Stimulated activated CD8-positive, alpha-beta memory T cell treated with anti-CD3 and anti-CD28 coated beads, Interleukin-2, amount 100 ng/mL, for 1 hour (primary cell): ENCODE measurements at places on chromosomes 4 and X.

DNA sequence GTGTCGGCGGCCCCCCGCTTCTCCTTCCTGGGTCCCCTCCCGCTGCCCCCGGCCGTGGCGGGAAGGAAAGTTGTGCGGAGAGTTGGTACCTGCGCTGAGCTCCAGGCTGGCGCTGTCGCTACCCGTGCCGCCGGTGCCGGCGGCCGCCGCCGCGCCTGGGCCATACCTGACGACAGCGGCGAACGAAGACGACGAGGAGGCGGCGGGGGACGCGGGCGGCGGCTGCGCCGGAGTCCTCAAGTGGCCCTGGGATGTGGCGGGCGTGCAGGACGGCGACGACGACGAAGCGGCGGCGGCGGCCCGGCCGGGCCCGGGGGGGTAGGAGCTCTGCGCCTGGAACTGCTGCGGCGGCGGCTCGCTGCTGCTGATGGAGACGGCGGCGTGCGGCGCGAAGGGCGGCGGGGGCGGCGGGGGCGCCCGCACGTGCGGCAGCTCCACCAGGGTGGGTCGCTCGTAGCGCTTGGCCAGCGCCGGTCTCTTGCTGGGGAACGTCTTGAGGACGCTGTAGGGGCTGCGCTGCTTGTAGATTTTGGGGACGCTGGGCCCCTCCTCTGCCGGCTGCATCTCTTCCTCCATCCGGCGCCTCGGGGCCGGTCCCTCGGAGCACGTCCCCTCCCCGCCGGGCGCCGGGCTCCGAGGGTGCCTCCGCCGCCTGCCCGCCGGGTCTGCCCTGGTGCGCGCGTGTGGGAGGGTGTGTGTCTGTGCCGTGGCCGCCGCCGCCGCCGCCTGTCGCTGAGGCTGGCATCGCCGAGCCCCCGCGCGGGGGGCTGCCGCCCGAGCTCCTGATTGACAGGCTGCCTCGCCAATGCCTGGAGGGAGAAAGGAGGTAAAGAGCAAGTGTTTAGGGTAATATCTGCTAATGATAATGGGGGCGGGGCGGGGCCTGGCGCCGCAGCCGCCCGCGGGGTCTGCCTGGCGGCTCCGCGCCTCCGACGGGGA, 618 bp downstream of the BEND4 start:
- no peak for DNase-seq

DNA sequence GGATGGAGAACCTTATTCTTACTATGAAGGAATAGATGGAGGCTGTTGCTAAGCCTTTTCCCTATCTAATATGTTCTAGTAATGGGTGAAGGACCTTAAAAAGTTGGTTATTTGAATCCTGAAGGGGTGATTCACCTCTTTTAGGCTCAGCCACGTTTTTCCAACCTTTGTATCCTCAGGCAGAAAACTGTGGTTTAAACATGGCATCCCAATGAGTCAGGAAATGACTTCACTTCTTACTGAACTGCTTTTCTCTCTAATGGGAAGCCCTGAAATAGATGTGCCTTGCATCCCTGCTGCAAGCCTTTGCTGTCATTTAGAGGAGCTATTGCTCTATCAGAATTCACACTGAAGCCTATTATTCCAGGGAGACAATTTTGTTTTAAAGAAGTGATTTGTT, 191.0 kb upstream of the ARX start:
- no peak for DNase-seq

DNA sequence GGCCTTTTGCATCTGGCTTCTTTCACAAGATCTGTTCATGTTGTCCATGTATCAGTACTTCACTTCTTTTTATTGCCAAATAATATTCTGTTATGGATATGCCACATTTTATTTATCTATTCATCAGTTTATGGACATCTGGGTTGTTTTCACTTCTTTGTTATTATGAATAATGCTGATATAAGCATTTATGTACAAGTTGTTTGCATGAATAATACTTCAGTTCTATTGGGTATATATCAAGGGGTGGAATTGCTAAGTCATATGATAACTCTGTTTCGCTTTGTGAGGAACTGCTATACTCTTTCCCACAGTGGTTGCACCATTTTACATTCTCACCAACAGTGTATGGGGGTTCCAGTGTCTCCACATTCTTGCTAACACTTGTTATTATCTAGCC, 190.4 kb downstream of the RBMX2 start:
- DNase-seq = no peak

DNA sequence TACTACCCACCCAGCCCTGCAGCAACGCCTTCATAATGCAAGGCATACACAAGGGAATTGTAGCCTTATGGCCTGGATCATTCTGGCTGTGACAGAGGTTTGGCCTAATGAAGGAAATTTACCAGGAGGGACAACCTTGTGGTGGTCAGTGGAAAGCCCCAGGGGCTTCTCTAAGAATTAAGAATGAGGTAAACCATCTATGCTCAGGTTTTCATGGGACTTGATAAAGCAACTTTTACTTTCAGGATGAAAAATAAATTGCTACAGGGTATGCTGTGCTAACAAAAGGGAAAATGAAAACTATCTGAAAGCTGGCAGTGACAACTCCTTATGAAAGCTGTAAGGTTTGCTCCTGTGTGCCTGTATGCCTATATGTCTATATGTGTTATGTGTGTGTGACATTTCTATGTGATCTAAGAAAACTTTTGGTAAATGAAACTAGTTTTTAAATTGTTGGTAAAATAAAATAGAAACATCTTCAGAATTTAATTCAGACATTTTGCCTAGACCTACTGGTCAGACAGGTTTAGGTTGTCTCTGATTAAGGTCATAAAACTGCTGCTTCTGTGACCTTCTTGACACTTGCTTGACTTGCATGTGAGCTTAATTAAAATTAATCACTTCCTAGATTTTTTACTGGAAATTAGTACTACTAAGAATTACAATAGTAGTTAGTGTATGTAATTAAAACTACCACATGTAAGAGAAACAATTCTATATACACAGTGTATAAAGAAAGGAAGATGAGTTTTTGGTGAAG, 19.9 kb upstream of the TXK start:
- no peak for DNase-seq

DNA sequence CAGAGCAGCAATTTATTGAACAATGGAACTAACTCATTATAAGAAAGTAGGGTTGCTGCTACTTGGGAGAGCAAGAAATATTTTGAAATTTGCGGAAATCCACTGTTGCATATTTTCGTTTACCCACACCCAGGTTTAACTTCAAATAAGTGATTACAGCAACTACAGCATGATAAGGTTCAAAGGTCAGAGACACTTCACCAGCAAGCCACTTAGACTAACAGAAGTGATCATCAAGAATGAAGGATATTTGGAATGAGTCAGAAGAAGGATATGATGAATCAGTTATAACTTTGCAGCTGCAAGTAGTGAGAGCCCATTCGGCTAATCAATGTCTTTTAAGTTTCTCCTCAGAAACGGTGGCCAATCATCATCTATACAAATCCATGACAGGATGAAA, 199.3 kb downstream of the TMA16 start:
- DNase-seq = no peak

- DNase-seq = no peak
These were observed 24.8 kb upstream of the EOLA2 start for GRCh38 chrX:149962859-149963757.

- no peak for DNase-seq
These were observed 903.4 kb downstream of the RAB28 start for GRCh38 chr4:12580787-12581186.

DNA sequence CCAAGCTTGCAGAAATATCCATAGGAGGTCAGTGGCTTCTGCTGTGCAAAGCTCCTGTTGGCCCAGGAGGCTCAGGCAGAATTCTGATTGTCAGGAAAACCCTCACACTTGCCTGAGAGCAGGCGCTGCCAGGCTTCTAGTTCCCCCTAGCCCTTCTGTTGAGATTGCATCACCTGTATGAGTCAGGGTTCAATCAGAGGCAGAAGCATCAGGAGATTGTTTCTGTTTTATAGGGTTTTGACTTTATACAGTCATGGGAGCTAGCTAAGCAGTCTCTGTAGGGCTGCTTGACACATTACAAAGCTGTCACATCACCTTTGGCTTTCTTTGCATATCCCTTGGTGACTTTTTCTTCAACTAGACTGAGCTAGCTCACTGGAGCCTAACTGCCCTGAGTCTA, 27.8 kb downstream of the DIPK2B start:
- DNase-seq = no peak

- DNase-seq = no peak
These were observed 72.4 kb downstream of the DCLK2 start for GRCh38 chr4:150150629-150151062.

- DNase-seq = no peak
These were observed 537.5 kb downstream of the BCOR start for GRCh38 chrX:39560271-39560670.

- no peak for DNase-seq
These were observed 36.0 kb downstream of the SLC9A7 start for GRCh38 chrX:46722742-46723568.

GRCh38 chr4:14667624-14668151, 334.6 kb upstream of the CPEB2 start:
- DNase-seq = no peak

- no peak for DNase-seq
These were observed 27.5 kb downstream of the TSPAN5 start for GRCh38 chr4:98630737-98631454.

GRCh38 chrX:13082206-13083065, 38.0 kb upstream of the FAM9C start:
- DNase-seq = no peak

DNA sequence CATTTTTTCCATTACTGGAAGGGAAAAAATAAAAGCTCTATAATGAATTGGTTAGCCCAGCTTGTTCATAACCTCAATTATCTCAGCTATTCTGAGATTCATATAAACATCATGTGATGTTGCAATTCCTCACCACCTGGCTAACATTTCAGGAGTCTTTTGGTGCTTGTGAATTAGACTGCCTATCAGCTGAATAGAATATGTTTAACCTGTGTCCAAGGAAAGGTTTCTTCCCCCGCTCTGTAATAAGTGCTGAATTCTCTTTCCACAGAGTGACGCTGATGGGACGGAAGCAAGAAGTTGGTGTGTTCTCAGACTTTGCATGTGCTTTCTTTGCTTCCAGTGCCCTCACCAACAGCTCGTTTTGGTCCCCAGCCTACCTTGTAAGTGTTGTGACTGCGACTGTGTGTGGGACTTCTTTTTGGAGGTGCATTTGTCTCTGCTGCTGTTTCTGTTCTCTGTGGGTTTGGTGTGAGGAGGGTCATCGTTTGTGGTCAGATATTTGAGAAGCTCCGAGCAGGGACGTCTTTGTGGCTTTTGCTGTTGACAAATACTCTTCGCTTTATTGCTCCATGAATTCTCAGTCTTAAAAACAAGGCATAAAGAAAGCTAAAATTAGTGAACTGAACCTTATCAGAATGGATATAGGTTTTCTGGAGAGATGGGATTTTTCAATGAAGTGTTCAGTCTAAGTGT, 61.7 kb downstream of the PPARGC1A start:
- no peak for DNase-seq

DNA sequence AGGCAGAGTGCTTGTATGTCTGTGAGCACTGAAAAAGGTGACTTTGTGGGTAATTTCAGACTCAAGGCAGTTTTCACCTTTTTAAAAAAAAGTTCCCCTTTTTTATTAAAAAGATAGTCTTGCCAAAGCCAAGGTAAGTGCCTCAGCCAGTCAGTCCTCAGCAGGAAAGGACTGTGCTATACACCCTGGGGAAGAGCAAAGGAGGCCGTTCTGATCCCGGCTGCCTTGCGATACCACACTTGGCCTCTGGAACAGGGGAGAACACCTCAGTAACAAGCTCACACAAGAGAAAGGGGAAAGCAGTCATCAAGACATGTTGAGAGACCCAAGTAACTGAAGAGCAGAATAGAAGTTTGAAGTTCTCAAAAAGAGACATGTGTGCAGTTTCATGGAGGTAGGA, 541.7 kb downstream of the BCOR start:
- DNase-seq = no peak

- DNase-seq = no peak
These were observed 97.1 kb upstream of the FAM9B start for GRCh38 chrX:9131066-9131465.

DNA sequence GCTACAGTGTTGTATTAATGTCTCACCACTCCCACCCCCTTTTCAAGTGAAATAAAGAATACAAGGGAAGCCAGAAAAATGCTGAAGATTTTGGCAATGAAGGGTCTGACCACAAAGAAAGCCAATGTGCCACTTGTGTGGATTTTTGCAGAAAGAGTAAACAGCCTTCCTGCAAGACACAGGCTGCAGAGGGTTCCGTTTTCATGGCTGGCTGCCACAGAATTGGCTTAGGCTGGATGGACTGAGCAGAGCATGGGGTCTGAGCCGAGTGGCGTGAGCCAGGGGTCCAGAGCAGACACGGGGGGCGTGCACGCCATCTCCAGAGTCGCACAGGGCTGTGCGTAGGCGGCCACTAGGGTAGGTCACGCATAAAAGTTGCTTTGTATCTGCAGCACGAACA, 69.2 kb downstream of the MTNR1A start:
- DNase-seq = no peak

GRCh38 chr4:186347743-186348142, 81.8 kb downstream of the F11 start:
- no peak for DNase-seq

GRCh38 chr4:172881645-172882044, 287.0 kb upstream of the GALNT7 start:
- no peak for DNase-seq

DNA sequence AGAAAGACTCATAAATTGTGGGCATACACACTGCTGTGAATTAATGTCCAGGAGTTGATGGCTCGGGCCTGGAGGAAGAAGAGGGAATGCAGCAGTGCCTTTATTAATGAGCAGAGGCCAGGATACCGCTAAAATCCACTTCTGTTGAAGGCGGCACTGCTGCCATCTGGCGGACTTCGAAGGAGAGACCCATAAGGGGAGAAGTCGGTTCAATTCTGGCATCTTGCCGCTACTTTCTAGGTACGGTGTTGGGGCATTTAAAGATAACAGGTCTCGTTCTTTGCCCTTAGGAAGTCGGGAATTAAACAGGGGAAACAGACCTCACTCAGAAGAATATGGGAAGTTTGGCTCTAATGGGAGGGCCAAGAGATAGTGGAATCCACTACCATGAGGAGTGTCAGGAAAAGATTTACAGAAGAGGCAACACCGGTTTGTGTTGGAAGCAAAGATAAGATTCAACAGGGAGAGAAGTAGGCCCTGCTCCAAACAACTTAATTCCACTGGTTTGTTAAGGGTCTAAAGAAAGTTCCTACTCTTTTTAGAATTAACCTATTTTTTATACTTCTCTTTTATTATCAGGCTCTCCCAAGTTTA, 133.6 kb upstream of the GIMD1 start:
- DNase-seq = no peak

DNA sequence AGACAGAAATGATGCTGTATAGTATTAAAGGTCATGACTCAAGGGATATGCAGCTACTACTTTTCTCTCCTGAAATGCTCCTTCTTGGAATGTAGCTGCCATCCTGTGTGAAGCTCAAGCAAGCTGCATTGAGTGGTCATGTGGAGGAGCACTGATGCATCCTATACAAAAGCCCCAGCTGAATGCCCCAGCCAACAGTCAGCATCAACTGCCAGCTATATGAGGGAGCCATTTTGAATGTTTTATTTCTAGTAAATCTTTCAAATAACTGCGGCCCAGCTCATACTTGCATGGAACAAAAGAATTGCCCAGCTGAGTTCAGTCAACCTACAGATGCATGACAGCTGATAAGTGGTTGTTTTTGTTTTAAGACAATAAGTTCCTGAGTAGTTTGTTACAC, 165.0 kb upstream of the GEMIN8 start:
- no peak for DNase-seq
